ENCODE measurements at places on chromosomes 2 and 18.

DNA sequence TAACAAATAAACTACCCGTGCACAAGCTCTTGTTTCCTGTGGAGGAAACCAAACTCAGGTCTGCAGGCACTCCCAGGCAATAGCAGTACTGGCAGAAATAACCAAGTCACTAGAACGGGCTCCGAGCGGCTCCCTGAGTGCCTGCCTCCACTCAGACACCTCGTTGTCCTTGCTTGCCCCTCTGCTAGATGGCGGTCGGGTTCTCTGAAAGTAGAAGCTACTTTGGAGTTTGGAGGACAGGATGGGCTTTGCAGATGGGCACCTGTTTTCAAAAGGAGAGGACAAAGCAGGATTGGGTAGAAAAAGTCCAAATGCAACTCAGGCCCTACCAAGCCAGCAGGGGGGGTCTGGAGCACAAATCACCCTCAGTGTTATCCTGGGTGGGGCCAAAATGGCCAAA, 136.4 kb downstream of the LRRC30 start:
- no peak for DNase-seq

GRCh38 chr2:160293391-160294091, 93.5 kb upstream of the ITGB6 start:
- peak; percentile 90 for DNase-seq

DNA sequence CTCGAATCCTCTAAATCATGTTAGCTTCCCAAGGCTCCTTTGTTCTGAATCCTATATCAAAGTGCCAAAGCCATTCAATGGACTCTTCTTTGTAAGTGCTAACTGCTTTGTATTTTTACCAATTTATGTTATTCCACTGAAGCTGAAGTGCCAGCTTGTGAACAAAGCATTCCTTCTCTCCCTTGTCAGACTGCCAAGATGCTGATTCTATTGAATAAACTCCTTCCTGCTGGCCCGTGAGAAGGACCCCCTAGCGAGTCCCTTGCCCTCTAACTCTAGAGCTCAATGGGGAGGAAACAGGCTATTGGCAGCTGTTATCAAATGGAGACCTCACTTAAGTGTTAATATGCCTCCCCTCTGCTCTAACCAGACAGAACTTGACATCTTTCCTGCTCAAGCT, 1097.9 kb upstream of the CNTNAP5 start:
- DNase-seq, result peak; percentile 1

GRCh38 chr2:222532315-222532714, 108.0 kb downstream of the SGPP2 start:
- DNase-seq, result no peak

GRCh38 chr18:48580782-48581181, 42.0 kb downstream of the CTIF start:
- DNase-seq, result no peak

DNA sequence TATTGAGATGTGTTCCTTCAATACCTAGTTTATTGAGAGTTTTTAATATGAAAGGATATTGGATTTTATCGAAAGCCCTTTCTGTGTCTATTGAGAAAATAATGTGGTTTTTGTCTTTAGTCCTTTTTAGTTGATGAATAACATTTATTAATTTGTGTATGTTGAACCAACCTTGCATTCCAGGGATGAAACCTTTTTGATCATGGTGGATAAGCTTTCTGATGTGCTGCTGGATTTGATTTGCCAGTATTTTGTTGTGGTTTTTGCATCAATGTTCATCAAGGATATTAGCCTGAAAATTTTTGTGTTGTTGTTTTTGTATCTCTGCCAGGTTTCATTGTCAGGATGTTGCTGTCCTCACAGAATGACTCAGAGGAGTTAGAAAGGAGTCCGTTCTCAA, 1710.4 kb downstream of the SUCLG1 start:
- peak; percentile 8 for DNase-seq

DNA sequence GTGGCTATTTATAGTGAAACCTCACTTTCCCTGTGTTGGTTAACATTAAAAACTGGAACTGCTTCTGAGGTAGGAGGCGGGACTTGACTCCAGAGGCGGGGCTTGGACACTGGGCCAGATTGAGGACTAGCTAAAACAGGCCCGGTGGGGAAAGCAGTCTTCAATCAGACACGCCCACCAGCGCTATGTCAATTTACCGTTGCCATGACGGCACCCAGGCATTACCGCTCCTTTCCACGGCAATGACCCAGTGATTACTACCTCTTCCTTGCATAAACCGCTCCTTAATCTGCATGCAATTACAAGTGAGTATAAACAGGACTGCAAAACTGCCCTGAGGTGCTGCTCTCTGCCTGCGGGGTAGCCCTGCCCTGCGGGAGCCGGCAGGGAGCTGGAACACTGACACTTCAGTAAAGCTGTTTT, 35.3 kb downstream of the LRRFIP1 start:
- DNase-seq, result peak; percentile 65

DNA sequence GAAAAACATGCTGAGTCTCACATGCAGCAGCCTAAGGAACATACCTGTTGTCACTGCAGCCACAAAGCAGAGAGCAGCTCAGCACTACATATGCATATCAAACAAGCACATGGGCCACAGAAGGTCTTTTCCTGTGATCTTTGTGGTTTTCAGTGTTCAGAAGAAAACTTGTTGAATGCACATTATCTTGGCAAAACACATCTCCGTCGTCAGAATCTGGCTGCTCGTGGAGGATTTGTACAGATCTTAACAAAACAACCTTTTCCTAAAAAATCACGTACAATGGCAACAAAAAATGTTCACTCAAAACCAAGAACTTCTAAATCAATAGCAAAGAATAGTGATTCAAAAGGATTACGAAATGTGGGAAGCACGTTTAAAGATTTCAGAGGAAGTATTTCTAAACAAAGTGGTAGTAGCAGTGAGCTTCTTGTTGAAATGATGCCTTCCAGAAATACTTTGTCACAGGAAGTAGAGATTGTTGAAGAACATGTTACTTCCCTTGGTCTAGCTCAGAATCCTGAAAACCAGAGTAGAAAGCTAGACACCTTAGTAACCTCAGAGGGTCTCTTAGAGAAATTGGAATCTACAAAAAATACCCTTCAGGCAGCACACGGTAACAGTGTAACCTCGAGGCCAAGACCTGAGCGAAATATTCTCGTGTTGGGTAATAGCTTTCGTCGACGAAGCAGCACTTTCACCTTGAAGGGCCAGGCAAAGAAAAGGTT, 34.1 kb downstream of the ZNF407 start:
- DNase-seq, result peak; percentile 15

DNA sequence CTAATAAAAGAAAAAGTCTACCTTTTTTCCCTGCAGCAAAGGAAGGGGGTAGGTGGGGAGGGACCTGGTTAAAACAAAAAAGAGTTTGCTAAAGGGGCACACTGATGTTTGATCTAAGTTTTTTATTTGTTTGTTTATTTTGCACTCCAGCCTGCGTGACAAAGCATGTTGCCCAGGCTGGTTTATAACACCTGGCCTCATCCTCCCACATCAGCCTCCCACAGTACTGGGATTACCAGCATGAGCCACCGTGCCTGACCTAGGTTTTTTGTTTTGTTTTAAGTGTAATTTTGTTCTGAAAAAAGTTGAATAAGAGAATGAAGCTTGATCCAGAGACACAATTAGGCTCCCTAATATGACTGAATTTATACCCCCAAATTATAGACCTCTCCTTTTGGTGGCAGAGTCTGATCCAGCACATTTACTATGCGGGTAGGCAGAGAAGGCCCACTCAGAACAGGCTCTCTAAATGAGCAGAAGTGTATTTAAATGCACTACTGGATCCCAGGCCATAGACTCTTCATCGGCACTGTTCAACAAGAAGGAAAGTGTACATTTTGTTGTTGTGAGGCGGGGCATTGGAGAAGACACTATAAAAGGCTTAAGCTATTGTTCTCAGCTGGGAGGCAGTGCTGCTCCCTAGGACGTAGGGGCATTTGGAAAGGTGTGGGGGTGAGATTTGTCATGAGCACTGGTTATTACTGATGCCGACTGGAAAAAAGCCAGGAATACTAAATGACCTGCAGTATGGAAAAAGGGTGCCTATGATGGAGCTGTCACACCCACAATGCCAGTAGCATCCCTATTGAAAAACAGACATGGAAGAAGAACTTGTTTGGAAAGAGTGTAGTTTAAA, 32.4 kb downstream of the MRPS9 start:
- no peak for DNase-seq

- DNase-seq, result peak; percentile 31
Measured at GRCh38 chr2:74741629-74742028, 87.6 kb downstream of the SEMA4F start.

GRCh38 chr18:76376225-76376624, 118.8 kb downstream of the ZNF516 start:
- DNase-seq, result no peak

DNA sequence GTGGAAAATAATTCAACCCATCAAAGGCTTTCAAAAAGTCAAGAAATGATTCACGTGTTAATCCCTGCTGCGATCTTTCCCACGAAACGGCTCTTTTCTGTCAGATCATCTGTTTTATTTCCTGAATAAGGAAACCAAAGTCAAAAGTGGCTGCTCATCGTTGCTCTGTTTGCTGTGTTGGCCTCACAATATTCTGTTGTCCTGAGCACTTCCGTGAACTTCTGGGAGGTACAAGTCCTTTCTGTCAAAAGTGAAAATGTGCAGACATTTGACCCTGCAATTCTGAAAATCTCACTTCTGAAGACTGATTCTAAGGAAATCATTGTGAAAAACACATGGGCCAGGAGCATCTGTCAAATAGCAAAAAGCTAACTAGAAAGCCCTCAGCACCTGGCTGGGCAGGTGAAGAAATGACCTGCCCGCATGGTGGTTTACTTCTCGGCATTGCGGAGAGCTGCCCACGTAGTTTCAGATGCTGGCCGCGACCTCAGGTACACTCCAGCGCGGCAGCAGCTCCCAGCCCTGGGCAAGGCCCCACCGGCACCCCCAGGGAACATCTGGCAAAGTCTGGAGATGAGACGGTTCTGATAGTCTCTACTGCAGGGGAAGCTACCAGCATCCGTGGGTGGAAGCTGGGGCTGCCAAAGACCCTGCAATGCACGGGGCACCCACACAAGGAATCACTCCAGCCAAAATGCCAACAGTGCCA, 31.9 kb upstream of the GPC1 start:
- DNase-seq, result no peak

DNA sequence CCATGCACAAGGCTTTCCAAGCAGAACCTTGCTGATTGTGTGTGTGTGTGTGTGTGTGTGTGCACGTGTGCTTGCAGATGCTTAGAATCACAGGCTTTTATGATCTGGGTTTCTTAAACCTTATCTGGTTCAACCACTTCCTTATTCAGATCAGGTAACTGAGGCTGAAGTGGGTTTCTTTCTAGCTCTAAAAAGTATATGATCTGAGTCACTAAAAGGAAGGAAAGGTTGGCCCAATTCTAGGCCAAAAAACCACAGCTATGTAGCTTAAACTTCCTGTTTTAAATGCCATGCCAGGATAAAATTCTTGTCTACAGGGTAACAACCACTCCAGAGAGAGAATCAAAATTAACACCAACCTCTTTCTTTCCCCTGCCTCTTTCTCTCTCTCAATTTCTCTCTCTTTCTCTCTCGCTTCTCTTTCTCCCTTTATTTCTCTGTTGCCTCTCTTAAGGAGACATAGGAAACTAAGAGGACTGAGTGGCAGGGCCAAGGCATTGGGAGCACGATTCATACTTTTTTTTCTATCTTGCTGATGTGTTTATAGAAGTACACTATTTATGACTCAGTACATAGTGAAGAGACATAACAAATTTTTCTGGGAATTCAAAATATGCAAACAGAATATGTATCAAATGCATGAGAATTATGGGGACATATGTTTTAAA, 140.3 kb downstream of the TRIB2 start:
- DNase-seq, result peak; percentile 87

DNA sequence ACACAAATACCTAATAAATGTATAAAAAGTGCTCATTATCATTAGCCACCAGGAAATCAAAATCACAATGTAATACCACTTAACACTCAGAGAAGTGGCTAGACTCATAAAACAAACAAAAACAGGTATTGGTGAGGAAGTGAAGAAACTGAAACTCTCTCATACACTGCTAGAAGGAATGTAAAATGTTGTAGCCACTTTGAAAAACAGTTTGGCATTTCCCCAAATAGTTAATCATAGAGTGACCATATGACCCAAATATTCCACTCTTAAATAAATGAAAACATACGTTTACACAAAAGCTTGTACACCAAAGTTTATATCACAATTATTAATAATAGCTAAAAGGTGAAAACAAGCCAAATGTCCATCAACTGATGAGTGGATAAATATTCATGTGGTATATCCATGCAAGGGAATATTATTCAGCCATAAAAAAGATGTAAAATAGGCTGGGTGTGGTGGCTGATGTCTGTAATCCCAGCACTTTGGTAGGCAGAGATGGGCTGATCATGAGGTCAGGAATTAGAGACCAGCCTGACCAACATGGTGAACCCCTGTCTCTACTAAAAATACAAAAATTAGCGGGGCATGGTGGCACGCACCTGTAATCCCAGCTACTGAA, 86.2 kb upstream of the COL5A2 start:
- peak; percentile 47 for DNase-seq

DNA sequence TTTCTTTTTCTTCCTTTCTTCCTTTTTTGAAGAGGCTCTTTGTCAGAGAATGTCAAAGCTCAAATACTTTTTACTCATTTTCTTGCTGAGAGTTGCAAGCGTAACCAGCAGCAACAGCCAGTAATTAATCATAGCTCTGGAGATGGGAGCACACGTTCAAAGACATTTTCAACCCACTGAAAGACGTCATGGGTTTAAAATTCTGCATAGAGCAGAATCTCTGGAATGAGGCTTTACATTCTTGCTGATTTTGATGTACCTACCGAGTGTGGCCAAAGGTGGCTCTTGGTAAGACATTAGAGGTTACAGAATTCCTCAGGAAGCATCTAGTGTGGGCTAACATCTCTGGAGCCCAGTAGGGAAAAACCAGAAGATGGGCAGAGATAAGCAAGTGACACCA, 292.5 kb downstream of the MTX2 start:
- DNase-seq, result peak; percentile 70

- DNase-seq, result no peak
Measured at GRCh38 chr2:25570161-25570845, 103.1 kb downstream of the DTNB start.

DNA sequence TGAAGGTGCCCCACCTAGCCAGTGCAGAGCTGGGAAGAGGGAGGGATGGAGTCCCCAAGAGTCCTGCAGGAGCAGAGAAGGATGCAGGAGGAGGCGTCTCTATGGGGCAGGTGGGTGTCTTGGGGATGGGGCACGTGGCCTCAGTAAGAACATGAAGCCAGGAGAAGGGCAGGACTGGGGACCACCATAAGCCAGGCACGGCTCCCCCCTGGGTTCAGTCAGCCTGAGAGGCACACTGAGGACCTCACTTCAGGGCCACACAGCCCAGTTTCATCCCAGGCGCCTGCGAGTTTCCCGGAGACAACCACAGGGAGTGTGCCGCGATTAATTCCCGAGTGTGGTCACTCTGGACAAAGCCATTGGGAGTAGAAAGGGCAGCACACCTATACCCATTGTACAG, 120.3 kb downstream of the GYPC start:
- DNase-seq, result no peak

- peak; percentile 68 for DNase-seq
Measured at GRCh38 chr2:26770986-26771586, 7.0 kb downstream of the SLC35F6 start.
